Amygdala (tissue), 56 donors: ENCODE measurements at places on chromosomes 1 and 21.

GRCh38 chr21:41977034-41977950 lies 23.5 kb upstream of the C2CD2 start:
- no peak for DNase-seq

DNA sequence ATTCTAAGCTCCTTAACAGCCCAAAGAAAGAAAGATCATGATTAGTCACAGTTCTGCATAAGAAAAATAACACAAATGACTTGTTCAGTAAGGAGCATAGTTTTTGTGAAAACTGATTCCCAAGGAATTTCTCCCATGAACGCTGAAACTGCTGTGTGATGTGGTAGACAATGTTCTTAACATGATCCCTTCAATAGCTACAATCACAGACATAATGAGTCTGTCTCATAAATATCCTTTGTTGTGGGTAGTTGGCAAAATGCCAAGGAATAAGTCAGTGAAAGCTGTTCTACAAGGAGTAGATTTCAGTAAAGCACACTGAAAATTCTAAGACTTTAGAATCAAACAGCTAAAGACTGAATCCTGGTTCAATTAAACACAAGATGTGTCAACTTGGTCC lies 404.8 kb downstream of the HLX start:
- DNase-seq = no peak

- DNase-seq = no peak
Observed at GRCh38 chr21:39097335-39097861, 85.9 kb downstream of the PSMG1 start.

DNA sequence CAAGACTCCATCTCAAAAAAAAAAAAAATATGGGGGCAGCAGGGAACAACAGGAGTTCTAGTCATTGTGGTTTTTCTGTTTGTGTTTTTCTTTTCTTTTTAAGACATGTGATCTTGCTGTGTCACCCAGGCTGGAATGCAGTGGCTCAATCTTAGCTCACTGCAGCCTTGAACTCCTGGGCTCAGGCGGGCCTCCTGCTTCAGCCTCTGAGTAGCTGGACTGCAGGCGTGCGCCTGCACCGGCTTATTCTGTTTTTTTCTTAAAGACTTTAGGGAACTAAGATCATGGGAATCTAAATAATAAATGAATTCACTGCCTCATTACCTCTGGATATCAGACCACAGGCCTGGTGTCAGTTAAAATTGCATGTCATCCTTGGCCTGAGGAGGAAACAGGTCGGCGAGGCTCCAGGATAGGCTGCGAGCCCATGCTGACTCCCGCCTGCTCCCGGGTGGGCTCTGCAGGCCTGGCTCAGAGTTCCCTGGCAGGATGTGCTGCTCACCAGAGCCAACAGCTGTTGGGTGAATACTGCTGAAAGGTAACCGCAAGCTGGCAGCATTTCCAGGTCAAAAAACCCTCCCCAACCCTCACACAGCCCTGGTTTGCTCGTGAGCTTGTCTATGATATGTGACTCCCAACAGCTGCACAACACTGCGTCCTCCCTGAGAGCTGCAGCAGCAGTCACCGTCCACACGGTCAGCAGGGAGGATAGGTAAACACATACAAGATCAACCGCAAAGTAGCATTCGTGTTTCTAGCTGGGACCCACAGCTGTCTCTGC lies 58.1 kb downstream of the SCCPDH start:
- DNase-seq = no peak

GRCh38 chr1:51238034-51238403 lies 1.9 kb downstream of the RNF11 start:
- DNase-seq = no peak

DNA sequence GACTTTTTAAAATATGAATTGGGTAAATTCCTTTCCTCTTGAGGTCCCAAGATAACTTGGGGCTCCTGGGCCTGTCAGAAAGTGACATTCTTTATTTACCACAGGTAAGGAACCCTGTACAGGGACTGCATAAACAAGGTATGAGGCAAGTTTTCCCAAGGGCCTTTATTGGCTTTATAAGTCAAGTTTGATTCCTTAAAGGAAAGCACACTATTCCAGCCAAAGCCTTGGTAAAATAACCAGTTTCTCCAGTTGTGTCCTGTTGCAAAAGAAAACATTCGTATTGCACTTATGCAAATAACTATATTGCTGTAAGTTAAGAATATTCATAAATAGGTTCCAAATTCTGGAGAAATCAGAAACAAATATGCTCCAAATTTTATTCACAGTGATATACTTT lies 21.9 kb upstream of the METTL18 start:
- DNase-seq = no peak

DNA sequence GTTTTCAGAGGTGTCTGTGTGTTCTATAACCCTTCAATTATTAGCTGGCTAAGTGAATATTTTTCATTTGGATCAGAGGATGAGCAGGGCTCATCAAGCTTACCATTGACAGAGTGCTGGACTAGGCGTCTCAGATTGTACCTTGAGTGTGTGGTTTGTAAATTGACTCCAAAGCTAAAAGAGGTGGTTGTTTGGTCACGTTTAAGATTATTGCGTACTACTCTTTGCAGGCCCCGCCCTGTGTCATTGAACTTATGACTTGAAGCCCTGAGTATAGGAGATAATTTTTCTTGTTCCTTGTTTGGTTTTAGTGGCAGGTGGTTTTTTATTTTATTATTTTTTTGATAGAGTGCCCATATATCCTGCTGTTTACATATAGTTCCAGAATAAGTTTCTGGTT lies 17.7 kb downstream of the MRPS6 start:
- DNase-seq = no peak

DNA sequence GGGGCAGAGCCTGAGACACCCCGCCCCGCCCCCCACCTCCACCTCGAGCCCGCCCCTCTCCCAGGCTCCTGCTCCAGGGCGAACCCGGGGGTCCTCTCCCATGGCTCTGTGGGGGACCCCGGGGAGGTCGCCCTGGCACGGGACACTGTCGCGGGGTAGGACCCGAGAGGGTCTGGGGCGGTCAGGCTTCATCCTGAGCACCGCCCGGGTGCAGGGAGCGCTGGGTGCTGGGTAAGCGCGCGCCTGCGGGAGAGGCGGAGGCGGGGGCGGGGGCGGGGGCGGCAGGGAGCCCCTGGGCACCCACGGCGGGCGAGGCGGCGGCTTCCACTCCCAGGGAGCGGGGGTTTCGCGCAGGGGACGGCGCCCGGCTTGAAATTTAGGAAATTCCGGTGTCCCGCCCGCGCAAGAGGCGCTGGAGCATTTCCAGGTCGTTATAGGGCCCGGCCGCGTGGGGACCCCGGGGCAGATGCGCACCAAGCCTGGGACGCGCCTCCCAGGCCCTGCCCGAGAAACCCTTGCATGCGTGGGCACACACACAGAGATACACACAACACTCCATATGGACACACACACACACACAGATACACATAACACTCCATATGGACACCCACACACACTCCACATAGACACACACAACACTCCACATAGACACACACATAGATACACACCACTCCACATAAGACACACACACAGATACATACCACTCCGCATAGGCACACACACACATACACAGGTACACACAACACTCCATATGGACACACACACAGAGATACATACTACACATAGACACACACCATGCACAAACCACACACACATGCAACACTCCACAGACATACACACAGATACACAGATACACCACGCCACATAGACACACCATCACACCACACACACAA lies 48.7 kb upstream of the SLC19A1 start:
- no peak for DNase-seq

- DNase-seq = peak; percentile 61
Observed at GRCh38 chr1:39091845-39092645, 65.9 kb downstream of the NDUFS5 start.

DNA sequence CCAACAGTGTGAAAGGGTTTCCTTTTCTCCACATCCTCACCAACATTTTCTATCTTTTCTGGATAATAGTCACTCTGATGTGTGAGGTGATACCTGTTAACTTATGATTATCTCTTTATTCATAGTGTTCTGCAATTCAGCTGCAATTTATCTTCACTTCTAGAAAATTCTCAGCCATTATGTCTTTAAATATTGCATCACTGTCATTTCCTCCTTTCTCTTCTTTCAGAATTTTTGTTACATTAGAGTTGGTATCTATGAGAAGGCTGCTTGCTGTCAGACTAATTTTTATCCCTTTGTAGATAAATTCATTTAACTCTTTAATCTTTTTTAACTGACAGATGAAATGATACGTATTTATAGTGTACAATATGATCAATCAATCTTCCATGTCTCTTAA lies 30.5 kb upstream of the ATF3 start:
- DNase-seq = no peak

GRCh38 chr1:244461245-244462071 lies at the start of gene CATSPERE:
Gene CATSPERE, plus strand, starts transcription at chr1:244461273. Its CDS starts 157 bp downstream, at chr1:244461430.
- DNase-seq = peak; percentile 74
